ENCODE measurements at places on chromosomes 3 and 15. TPM values are rescaled to one million over a fixed set of nuclear protein-coding genes. Genes with fewer than 3 reads are reported as not detected.

DNA sequence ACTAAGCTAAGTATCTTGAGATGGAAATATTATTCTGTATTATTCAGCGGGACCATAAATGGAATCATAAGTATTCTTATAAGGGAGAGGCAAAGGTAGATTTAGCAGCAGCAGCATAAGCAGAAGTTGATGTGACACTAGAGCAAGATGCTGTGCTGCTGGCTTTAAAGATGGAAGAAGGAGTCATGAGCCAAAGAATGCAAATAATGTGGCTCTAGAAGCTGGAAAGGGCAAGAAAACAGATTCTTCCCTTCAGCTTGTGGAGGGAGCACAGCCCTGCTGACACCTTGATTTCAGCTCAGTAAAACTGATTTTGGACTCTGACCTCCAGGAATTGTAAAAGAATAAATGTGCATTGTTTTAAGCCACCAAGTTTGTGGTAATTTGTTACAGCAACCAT is 144.2 kb upstream of the ANKRD28 start:
- no peak overlapping the region for H3K27ac ChIP-seq
- no peaks in the 10 kb centered on the region for H3K27me3 ChIP-seq
- no peak for DNase-seq
- H3K4me1 ChIP-seq = no peaks in the 10 kb centered on the region

DNA sequence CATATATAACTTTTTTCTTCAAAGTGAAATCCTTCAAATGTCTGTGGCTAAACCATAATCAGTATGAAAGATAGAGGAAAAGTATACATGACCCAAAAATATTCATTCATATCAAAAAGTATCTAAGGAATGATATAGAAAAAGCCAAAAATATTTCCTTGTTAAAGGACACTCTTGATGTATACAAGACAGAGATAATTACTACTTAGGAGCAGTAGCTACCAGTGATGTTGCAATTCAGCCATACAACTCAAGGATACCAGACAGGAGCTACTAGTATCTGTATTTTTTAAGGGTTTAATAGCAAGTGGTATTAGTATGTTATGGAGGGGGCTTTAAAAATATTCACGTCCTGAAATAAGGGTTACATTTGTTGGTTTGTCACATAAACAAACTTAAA is 37.0 kb downstream of the FBXL22 start:
- H3K4me3 ChIP-seq = no peak overlapping the region
- H3K36me3 ChIP-seq = peaks cover 53% of the 10 kb centered on the region
- DNase-seq = no peak
- no peak overlapping the region for H3K27ac ChIP-seq
- no peaks in the 10 kb centered on the region for H3K4me1 ChIP-seq
- peaks cover 3% of the 10 kb centered on the region for H3K27me3 ChIP-seq

- H3K27ac ChIP-seq = no peak overlapping the region
- H3K4me3 ChIP-seq = no peak overlapping the region
- no peaks in the 10 kb centered on the region for H3K36me3 ChIP-seq
- no peak for DNase-seq
- peaks cover 1% of the 10 kb centered on the region for H3K27me3 ChIP-seq
These were observed 42.9 kb upstream of the MITF start for GRCh38 chr3:69696367-69696766.

DNA sequence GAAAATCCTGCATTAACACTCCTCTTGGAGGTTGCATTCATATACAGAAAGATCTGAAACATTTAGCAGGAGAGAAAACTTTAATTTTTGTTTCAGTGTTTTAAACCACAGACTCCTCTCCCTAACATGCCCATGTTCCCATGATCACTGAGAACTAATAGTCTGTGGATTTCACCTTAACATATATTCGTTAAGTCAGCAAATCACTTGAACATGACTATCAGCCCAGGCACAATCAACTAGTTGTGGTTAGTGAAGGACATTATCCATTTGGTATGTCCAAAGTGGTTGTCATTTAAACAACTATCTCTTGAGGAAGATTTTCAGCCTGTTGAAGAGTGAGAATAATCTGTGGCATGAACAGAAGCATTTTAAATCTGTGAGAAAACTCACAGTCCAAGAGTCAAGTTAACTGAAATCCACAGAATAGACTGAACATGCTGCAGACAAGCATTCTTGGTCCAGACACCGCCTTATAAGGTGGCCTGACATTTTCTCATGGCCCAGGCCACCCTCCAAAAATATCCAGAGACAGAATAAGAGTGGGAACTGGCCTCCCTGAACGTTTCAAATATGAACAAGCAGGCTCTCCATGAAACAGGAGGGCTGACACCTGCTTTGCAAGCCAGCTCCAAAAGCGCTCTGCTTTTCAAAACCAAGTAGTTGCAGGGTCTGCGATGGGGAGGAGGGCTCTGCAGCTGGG is 39.9 kb upstream of the ADCY5 start:
- no peak overlapping the region for H3K27ac ChIP-seq
- H3K36me3 ChIP-seq = no peaks in the 10 kb centered on the region
- H3K27me3 ChIP-seq = no peaks in the 10 kb centered on the region
- no peak for DNase-seq
- H3K4me3 ChIP-seq = no peak overlapping the region

DNA sequence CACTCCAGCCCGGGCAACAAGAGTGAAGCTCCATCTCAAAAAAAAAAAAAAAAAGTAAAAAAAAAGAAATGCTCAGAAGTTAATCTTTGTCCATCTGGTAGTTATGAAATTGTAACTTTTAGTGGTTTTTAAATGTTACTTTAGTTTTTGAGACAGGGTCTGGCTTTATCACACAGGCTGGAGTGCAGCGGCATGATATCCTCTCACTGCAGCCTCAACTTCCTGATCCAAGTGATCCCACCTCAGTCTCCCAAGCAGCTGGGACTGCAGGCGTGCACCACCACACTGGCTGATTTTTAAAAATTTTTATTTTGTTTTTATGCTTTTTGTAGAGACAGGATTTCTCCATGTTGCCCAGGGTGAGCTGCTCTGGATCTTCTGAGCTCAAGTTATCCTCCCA is 1.3 kb downstream of the RNU5B-1 start:
- no peak overlapping the region for H3K4me3 ChIP-seq
- H3K27ac ChIP-seq = no peak overlapping the region
- H3K27me3 ChIP-seq = peaks cover 5% of the 10 kb centered on the region
- H3K4me1 ChIP-seq = peaks cover 6% of the 10 kb centered on the region
- DNase-seq = no peak

- peaks cover 13% of the 10 kb centered on the region for H3K4me1 ChIP-seq
- no peak overlapping the region for H3K27ac ChIP-seq
- H3K4me3 ChIP-seq = no peak overlapping the region
- no peaks in the 10 kb centered on the region for H3K27me3 ChIP-seq
- DNase-seq = no peak
These were observed 51.0 kb downstream of the ARNT2 start for GRCh38 chr15:80455051-80455648.

- H3K4me1 ChIP-seq = no peaks in the 10 kb centered on the region
- no peak overlapping the region for H3K4me3 ChIP-seq
- H3K36me3 ChIP-seq = no peaks in the 10 kb centered on the region
- DNase-seq = no peak
- no peak overlapping the region for H3K27ac ChIP-seq
These were observed 1148.0 kb downstream of the NSUN3 start for GRCh38 chr3:95210878-95211277.

- no peak for DNase-seq
- peaks cover 4% of the 10 kb centered on the region for H3K4me1 ChIP-seq
- peaks cover 3% of the 10 kb centered on the region for H3K36me3 ChIP-seq
- peaks cover 8% of the 10 kb centered on the region for H3K27me3 ChIP-seq
- peak overlapping the region; percentile 70 for H3K4me3 ChIP-seq
- H3K27ac ChIP-seq = no peak overlapping the region
These were observed 803 bp upstream of the B3GNT5 start for GRCh38 chr3:183252118-183252782.

DNA sequence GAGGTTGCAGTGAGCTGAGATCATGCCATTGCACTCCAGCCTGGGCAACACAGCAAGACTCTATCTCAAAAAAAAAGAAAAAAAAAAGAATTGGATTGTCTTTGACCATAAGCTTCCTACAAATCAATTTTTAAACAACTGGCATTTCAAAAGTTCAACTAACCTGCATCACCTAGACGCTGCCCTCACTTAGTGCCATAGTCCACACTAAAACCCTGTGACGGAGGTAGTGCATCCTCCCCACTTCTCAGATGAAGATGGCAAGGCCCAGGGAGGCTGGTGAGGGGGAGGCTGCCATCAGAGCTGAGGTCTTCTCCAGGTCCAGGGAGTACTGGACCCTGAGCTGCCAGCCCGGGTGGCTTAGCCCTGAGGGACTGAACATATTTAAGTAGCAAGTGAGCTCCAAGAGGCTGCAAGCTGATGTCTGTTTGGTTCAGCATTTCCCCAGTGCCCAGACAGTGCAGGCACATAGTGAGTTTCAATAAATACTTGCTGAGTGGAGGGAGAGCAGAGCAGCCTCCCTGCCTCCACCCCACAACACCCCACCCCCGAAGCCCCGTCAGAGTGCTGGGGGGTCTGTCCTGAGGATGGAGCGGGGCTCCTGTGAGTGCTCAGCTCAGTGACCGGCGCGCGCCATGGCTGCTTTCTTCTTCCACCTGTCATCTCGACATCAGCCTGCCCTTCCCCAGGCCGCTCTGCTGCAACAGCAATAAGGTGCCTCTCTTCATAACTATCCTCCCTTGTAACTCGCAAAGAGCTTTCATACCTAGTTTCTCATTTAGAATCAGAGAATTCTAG is 52.8 kb downstream of the MGLL start:
- peaks cover 8% of the 10 kb centered on the region for H3K27me3 ChIP-seq
- H3K4me3 ChIP-seq = no peak overlapping the region
- no peaks in the 10 kb centered on the region for H3K4me1 ChIP-seq
- H3K36me3 ChIP-seq = no peaks in the 10 kb centered on the region

- no peak for DNase-seq
- peaks cover 9% of the 10 kb centered on the region for H3K27me3 ChIP-seq
- H3K36me3 ChIP-seq = no peaks in the 10 kb centered on the region
- H3K4me1 ChIP-seq = peaks cover 17% of the 10 kb centered on the region
- no peak overlapping the region for H3K27ac ChIP-seq
These were observed 19.2 kb upstream of the C15orf39 start for GRCh38 chr15:75182187-75183131.

GRCh38 chr3:149299938-149300801 is 33.3 kb downstream of the TM4SF18 start:
- H3K4me3 ChIP-seq = no peak overlapping the region
- no peak overlapping the region for H3K27ac ChIP-seq
- peaks cover 3% of the 10 kb centered on the region for H3K4me1 ChIP-seq
- peaks cover 5% of the 10 kb centered on the region for H3K36me3 ChIP-seq

DNA sequence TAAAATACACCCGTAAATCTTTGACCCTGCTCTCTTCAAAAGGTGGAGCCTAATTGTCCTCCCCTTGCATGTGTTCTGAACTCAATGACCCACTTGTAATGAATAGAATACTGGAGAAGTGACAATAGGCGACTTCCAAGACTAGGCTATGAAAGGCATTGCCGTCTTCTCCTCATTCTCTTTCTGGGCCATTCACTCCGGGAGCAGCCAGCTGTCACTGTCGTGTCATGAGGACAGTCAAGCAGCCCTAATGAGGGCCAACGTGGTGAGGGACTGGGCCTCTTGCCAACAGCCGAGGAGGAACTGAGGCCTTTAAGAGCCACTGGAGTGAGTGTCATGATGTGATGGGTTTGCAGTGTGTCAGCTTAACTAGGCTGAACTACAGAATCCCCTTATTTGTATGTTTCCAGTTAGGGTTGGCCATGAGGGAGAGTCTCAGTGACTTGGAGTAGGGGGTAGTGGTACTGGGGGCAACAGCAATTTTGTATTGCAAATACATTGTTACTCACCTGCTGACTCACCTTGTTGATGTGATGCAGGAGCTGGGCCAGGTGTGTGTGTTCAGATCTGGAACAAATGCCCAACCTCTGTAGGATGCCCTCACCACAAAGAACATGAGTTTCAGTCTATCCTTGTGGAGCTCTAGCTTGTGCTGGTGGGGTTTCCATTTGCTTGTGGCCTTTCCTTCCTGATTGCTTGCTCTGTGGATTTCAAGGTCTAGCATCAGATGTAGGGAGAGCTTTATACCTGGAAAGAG is 188.5 kb upstream of the PROK2 start:
- no peak for DNase-seq
- H3K4me1 ChIP-seq = no peaks in the 10 kb centered on the region
- no peak overlapping the region for H3K4me3 ChIP-seq
- H3K27me3 ChIP-seq = peaks cover 1% of the 10 kb centered on the region
- H3K36me3 ChIP-seq = no peaks in the 10 kb centered on the region

DNA sequence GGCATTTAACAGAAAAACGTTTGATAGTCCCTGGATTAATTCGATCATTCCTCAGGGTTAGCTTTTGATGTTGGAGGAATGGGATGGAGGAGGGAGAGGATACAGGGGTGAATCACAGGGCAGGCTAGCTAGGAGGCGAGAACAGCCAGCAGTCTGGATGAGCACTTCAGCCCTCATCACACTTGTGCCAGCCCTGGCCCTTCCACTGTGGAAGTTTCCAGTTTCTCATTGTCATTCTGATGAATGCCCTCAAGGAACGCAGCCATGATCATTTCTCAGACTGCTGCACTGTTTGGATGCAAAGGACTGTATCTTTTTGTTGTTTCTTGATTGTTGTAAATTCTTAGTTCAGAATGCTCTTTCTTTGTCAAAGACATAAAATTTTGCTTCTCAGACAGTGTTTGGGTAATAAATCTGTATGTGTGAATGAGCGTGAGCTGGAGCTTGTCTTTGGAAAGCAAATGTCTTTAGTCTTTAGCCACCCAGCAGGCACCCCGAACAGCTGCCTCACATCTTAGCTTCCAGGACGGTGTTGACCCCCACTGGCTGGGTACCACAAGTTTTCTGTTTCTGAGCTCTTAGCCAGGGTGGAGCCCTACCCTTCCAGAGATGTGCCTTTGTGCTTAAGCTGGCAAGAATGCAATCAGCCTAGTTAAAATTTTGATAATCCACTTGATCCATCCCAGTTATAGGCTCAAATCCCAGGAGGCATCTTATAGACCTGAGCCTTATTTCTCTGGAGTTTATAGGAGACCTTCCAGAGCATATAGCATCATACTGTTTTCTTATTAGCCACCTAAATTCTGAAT is 121.1 kb downstream of the PDCD6IP start:
- H3K36me3 ChIP-seq = no peaks in the 10 kb centered on the region
- DNase-seq = no peak
- H3K27ac ChIP-seq = no peak overlapping the region
- no peak overlapping the region for H3K4me3 ChIP-seq
- H3K4me1 ChIP-seq = peaks cover 8% of the 10 kb centered on the region

DNA sequence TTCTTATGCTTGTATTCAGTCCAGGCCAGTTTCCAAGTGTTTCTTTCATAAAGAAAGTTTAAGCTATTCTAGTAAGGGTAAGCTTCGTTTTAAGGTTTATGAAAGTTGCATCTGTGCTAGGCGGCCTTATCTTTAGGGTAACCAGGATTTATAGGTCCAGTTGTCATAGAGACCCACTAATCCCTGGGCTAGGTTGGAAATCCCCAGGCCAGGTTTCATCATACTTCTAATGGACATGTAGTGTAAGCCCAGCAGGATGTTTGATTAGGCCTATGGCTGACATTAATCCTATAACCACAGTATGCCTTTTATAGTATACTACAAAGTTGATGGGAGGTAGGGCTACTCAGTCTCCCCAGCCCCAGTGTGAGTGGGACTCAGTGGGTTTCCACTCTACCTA is 312.4 kb downstream of the CACNA2D3 start:
- no peaks in the 10 kb centered on the region for H3K4me1 ChIP-seq
- H3K36me3 ChIP-seq = no peaks in the 10 kb centered on the region
- H3K27me3 ChIP-seq = peaks cover 1% of the 10 kb centered on the region
- DNase-seq = no peak

Gene CNTN3
- 0.62 TPM for total RNA-seq

Gene LYSMD4
- total RNA-seq = 13.1 TPM

Gene COPS2
- total RNA-seq = 71.8 TPM

Gene HACL1
- total RNA-seq = 17.5 TPM

Gene C3orf18
- 4.0 TPM for total RNA-seq
